ENCODE measurements at places on chromosomes 3 and 15.

GRCh38 chr3:131403216-131403895 is 21.8 kb downstream of the NUDT16 start:
- DNase-seq = no peak

- DNase-seq = no peak
Observed at GRCh38 chr15:34182942-34183341, 27.0 kb downstream of the KATNBL1 start.

GRCh38 chr3:49839193-49839809 is 17.1 kb downstream of the TRAIP start:
- DNase-seq = peak; percentile 34

DNA sequence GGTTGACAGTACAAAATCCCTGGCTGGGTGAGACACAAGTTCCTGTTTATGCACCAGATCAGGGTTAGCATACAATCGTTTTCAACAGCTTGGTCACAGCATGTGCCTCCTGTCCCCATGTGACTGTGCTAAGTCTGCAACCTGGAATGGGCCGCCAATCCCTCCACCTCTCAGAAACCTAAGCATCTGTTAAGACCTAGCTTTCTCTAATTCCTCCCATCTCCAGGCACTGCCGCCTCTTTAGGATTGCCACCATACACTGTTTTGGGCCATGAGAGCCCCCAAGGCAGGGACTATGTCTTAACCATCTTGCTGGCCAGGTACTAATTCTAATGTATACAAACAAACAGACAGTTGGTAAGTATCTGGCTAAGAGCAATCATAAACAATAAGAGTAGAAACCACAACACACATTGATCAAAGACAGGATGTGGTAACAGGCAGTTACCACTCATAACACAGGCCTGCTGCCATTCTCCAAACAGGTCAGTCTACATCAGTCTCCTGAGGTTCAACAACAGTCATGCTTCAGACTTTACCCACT is 25.6 kb downstream of the SEC22C start:
- no peak for DNase-seq

GRCh38 chr3:72887705-72888545 is at the start of gene GXYLT2:
Gene GXYLT2 (plus strand): TSS chr3:72888046. CDS start chr3:72888234, 188 bp downstream.
- DNase-seq = peak; percentile 64

DNA sequence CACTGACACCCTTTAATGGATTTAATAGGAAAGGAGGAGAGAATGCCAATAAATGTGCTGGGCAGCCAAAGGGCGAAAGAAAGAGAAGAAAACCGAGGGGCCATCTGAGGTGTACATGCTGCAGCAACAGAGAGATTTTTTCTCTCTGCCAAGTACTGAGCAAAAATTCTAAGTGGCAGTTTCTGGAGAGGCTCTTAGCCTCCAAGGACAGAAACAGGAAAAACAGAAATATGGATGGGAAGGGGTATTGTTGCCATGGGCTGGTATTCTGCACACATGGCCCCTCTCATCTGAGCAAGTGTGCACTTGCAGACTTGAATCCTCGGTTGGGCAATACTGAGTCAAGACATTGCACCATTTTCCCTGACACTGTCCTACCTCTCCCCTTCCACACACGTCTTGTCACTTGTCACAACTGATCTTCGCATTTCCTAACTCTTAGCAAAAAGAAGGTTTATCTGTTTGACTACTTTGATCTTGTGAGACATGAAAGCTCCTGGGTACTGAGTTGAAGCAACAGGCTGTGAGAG is 73.9 kb downstream of the PRICKLE2 start:
- no peak for DNase-seq

DNA sequence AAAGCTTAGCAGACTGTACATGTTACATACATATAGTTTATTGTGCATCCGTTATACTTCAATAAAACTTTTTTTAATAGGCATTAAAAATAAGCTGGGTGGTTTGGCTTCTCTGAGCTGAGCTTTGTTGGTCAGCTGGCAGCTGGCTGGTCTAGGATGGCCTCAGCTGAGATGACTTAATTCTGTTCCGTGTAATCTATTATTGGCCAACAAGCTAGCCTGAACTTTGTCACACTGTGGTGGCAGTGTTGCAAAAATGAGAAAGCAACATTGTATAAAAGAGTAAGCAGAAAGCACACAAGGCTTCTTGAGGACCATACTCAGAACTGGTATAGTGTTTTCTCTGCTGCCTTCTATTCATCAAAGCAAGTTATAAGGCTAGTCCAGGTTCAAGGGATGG is 45.2 kb downstream of the CGGBP1 start:
- DNase-seq = no peak

DNA sequence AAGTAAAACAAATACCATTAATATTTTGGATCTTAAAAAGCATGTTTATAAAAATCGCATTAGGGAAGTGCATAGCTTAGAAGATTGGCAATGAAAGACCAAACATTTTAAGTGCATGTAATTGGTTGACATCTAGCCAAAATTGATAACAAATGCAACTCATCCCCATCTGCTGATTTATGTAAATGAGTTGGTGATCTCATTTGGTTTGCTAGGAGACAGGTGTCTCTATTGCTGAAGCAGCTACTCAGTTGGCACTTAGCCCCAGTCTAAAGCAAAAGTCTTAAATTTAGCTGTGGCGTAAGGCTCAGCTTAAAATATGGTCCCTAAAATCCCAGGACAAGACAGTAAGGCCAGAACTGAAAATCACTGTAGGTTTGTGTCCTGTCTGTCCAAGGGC is 113.5 kb upstream of the CHL1 start:
- no peak for DNase-seq

DNA sequence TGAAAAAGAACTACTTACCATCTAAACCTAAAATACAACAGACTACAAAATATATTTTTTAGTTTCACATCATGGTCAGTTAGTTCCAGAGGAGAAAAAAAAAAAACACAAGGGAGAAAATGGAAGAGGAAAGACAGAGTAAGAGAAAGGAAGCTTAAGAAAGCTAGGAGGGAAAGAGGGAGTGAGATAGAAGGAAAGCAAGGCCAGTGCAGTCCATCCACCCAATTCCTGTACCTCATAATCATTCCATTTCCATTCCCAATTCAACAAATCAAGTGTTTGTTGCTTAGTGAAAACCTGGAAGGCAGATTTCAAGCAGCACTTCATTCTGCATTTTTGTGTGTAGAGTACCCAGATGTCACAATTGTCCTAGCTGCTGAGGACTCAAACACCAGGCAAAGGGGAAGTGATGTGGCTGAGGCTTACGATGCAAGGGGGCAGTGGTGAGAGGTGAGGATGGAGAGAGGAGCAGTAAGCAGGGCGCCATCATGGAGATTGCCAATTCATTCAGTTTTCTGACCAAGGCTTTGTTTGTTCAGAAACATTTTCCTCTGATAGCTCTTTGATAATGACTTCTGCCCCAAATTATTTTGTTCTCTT is 83.6 kb upstream of the GSK3B start:
- DNase-seq = peak; percentile 84

DNA sequence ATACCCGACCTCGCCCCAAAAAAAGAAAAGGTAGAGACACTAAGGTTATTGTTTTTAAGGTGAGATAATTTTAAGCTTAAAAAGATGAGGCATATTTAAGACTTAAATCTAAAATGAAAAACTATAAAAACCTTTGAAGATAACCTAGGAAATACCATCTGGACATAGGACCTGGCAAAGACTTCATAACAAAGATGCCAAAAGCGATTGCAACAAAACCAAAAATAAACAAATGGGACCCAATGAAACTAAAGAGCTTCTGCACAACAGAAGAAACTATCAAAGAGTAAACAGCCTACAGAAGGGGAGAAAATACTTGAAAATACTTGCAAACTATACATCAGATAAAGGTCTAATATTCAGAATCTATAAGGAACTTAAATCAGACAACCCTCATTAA is 80.9 kb downstream of the TMCC1 start:
- no peak for DNase-seq

DNA sequence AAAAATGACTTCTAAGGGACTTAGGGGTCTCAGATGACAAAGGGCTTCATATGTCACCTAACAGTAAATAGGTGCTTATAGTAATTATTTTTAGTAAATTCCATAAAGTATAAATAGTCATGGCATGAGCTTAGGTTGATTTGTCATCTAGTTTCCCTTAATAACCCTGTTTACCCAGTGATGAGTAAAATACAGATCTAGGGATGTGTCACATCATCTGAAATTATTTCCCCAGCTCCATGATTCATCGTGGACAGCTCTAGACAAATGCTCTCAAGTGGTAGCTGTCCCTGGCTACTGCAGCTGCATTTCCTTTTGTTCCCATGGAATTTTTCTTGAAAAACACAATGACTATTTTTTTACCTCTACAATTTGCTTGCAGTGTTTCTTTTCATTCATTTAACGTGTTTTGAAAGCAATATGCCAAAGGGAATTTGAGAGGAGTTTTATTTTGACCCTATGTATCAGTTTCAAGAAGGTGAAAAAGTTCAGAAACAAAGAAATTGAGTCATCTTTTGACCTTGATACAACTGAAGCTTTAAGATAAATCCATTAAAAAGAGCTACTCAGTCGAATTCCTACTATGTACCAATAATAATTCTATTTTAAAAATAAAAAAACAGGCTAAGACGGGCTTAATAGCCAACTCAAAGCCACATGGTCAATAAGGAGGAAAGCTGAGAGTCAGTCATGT is 241.6 kb downstream of the KCNMB2 start:
- DNase-seq = peak; percentile 52

DNA sequence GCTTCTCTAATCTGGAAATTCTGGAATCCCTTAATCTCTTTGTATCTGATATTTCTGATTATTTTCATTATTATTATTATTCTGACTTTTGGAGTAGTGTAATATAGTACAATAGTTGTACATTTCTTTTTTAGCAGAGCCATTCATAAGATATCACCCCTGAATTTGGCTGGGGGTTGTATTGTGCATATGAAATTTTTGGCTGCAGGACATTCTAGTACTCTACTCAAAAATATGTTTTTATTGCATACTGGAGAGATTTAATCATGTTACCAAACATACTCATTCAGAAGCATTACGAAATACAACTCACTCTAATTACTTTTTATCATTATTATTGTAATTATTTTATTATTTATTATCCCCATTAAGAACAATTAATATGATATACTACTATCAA is 589.7 kb upstream of the KCNMB2 start:
- DNase-seq = no peak

DNA sequence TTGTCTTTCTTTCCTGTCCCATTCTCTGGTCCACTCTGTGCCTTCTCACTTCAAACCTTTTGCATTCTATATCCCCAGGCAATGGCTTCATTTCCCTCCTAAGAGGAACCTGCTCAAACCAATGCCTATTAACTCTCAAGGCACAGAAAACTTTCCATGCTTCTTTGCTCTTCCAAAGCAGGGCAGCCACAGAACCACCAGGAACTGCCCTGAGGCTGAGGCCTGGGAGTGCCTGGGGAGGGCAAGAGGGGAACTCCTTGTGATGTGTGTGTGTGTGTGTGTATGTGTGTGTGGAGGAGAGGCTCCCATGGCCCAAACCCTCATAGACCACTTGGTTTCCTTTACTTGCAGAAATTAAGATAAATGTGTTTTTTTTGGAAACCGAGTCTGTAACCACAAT is 14.1 kb upstream of the PGPEP1L start:
- DNase-seq = no peak

DNA sequence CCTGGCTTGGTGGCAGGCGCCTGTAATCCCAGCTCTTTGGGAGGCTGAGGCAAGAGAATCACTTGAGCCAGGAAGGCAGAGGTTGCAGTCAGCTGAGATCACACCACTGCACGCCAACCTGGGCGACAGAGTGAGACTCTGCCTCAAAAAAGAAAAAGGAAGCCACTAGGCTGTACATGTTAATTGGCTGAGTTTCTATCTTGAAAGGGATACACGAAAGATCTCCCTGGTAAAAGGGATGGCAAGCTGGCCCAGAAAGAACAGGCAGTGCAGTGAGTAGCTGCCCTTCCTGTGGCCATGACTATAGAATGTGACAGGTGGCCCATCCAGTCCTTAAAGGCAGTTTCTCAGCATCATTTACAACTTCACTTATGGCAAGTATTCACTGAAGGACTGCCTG is 12.3 kb downstream of the LRIG1 start:
- no peak for DNase-seq

DNA sequence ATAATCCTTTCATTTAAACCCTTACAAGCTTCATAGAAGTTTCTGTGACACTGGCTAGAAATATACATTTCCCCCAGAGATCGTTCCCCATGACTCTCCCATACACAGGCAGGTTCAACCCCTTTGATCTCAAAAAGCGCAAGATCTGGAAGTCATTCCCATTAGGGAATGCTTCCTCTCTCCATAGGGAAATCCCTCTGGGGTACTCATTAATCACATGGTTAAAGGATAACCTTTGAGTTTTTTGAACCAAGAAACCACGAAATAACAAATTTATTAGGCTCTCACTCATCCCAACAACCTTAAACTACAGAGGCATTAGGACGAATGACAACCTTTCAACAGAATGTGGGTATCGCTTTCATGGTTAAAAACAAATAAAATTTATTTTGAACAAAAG is 211.9 kb upstream of the PRICKLE2 start:
- no peak for DNase-seq

DNA sequence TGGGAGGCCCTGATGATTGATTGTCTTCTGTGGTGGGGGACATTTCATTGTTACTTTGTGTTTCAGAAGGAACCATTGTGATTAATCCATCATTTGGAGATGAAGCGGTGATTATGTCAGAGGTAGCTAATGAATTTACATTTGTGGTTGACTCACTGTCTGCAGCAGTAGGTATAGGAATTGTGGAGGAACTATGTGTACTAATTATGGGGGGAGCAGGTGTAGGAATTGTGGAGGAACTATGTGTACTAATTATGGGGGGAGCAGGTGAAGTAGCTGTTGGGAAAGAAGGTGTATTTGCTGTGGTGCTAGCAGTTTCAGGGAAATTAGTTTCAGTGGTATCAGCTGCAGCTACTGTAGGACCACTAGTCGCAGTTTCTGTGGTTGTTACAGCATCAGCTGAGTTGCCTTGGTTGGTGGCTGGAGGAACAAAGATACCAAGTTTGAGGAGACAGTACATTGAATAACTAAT is 6.9 kb downstream of the MUC13 start:
- peak; percentile 52 for DNase-seq

- peak; percentile 72 for DNase-seq
Observed at GRCh38 chr3:154132777-154133375, 11.7 kb downstream of the ARHGEF26 start.

GRCh38 chr15:66751579-66751978 is 49.5 kb downstream of the SMAD6 start:
- no peak for DNase-seq

GRCh38 chr3:113086560-113087461 is 96.0 kb downstream of the GTPBP8 start:
- DNase-seq = no peak

DNA sequence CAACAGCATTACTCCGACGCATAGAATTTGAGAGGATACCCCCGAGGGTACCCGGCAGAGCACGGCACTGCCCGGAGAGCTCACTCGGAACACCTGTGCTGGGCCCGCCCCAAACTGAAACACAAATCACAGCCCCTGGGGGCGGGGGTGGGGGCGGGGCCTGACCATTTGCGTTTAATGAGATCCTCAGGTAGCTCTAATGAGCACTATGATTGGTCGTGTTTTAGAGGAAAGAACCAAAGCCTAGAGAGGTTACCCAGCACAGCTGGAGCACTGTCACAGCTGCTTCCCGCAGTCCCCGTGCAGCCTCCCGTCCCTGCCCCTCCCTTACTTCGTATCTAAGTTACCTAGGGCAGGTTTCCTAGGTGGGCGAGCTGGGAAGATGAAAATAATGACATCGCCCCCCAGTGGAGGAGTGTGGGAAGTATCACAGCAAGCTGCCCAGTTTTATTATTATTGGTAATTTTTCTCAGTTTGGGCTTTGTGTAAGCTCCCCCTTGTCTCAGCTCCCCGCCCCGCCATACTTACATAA is 187.1 kb downstream of the PDE8A start:
- peak; percentile 80 for DNase-seq

GRCh38 chr3:97821287-97821773 is 481 bp upstream of the CRYBG3 start:
- peak; percentile 63 for DNase-seq

GRCh38 chr15:38461066-38461833 is 7.3 kb downstream of the FAM98B start:
- no peak for DNase-seq

All from NCI-H146 (cell line).